NCI-H187 treated with DMSO at 0.1 percent for 48 hours (cell line): ENCODE measurements at places on chromosomes 5 and 9.

DNA sequence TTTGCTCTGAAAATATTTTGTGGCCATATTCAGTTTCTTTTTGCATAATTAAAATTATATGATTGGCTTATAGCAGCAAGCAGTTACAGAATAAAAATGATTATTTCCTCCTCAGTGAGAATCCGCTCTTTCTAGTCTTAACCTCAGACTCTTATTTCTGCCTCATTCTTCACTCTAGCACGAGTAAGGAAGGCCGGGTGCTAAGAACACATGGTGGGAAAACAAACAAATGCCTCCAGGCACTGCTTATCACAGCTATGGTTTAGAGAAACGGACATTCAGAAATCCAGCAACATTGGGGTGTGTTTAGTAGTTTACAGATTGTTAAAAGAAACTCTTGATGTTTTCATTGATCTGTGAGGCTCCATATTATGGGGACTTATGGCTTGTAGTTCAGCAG, 168.7 kb downstream of the KDM4C start:
- DNase-seq = no peak

DNA sequence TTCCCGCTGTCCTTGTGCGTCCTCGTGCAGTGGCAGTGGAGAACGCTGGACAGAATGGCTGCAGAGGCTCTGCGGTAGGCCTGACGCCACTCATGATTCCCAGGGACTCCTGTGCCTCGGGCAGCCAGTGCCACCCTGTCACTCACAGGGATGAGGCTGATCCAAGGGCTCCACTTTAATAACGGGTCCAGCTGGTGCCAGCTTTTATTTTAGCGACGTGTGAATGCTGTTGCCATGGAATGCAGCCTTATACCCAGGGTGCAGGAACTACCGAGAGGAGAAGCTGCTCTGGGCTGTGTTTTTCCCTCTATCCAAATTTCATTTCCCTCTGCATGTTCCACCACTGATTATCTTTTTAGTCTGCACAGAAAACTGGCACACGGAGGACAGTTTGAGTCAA, 15.8 kb upstream of the NTNG2 start:
- no peak for DNase-seq

DNA sequence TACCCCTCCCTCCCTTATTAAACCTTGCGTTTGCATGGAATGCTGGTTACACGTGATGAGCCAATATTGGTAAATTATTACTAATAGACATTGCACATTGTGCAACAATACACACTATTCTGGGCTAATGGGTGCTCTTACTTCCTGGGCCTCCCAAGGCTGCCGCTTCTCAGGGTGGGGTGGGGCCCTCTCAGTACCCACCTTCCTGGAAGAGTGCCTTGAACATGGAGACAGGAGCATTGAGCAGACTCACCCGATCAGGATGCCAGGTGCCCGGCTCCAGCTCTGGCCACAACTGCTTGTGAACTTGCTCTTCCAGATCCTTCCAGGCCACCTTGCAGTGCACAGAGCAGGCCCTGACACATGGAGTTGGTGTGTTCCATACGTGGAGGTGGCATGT, 24.7 kb upstream of the CEP72 start:
- DNase-seq = no peak

GRCh38 chr5:114250536-114250935, 111.3 kb upstream of the KCNN2 start:
- no peak for DNase-seq

GRCh38 chr9:69421908-69422801, 97.1 kb downstream of the ENTREP1 start:
- peak; percentile 15 for DNase-seq

DNA sequence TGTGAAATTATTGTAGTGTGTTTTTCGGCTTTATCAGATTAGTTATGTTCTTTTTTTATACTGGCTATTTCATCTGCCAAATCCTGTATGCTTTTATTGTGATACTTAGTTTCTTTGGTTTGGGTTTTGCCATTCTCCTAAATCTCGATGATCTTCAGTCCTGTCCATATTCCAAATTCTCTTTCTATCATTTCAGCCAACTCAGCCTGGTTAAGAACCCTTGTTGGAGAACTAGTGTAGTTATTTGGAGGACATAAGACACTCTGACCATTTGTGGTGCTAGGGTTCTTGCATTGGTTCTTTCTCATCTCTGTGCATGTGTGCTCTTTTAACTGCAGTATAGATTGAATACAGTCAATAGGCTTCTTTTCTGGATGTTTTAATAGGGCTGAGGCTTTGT, 187.0 kb upstream of the CCNH start:
- no peak for DNase-seq

- no peak for DNase-seq
Measured at GRCh38 chr5:156419661-156420060, 92.7 kb downstream of the SGCD start.

- no peak for DNase-seq
Measured at GRCh38 chr5:74570250-74570649, 70.3 kb downstream of the ENC1 start.

DNA sequence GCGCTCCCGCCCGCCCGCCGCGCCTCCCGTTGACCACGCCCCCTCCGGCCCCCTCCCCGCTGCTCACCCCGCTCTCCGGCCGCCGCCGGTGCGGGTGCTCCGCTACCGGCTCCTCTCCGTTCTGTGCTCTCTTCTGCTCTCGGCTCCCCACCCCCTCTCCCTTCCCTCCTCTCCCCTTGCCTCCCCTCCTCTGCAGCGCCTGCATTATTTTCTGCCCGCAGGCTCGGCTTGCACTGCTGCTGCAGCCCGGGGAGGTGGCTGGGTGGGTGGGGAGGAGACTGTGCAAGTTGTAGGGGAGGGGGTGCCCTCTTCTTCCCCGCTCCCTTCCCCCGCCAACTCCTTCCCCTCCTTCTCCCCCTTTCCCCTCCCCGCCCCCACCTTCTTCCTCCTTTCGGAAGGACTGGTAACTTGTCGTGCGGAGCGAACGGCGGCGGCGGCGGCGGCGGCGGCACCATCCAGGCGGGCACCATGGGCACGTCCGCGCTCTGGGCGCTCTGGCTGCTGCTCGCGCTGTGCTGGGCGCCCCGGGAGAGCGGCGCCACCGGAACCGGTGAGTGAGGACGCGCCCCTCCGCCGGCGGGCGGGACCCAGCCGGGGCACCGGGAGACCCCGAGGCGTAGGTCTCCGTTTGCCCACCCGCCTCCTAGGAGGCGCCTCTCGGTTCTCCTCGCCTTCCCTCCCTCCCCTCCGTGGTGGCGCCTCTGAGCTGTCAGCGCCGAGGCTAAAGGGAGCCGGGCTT, at the start of gene VLDLR:
Gene VLDLR (plus strand): TSS at position 66 of the 739 bp plus-strand sequence. CDS start 403 bp downstream, at position 469.
- no peak for DNase-seq

DNA sequence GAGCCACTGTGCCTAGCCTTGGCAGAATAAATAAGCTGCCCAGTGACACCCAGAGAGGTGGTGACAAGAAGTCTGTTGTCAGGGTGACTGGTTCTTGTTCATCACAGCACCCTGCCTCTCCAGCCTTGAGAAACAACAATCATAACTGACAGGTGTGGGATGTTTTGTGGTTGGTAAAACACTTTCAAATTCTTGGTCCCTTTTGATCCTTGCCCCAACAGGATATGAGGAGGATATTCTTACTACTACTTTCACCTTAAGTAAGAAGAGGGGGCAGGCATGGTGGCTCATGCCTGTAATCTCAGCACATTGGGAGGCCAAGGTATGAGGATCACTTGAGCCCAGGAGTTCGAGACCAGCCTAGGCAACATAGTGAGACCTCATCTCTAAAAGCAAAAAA, 14.2 kb upstream of the FRRS1L start:
- DNase-seq = no peak
